Foreskin keratinocyte (primary cell): ENCODE measurements at places on chromosomes 13 and 19. TPM values are rescaled to one million over a fixed set of nuclear protein-coding genes. Genes with fewer than 3 reads are reported as not detected.

Gene PRSS57
- total RNA-seq, result not detected in 2 replicates

Gene ARHGAP45
- 4.5 and 5.5 TPM in 2 replicates for total RNA-seq

DNA sequence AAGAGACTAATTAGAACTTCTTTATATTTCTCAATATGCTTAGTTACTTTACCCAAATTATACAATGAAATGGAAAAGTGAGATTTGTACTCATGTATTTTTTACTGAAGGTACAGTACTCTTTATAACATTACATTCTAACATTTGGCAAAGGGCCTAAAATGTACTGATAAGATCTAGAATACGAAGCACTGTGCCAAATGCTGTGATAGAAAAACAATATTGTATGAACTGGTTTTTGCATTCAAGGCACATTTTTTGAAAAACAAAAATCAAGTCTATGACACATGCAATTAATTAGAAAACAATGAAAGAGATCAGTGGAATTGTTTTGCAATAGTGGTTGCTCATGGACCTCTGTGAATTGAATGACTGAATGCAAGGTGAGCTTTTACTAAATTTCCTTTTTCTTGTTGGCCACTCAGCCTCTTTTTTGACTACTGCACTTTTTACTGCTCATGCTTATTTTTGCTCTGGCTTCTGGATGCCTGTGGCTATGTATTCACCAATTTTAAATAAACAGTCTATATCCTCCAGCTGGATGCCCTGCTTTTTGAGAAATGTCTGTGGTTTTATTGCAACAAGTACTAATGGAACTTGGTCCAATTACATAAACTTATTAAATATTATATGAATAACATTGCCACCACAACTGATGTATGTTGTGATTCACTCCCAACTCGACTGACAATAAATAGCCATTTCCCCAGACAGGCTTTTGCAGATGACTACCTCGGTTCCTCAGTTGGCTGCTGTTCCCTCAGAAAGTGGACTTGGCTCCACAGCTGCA lies 41.4 kb upstream of the OBI1 start:
- DNase-seq, result peak; percentile 32

DNA sequence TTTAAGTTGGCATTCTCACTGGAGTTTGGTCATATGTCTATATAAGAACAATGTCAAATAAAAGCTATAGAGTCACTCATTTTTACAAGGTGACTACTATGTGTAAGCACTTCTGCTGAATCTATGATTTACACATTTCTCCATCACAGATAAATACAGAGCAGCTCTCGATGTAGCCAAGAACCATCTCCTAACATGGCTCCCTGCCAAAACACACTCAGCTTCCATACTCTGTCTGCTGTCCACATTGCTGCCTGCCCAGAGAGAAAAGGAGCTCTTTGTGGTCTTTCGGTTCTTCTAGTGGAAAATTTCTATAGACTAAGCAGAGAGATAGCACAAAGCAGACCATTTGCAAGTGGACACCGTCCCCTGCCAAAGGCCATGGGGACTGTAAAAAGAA lies 190.9 kb upstream of the KLF12 start:
- no peak for DNase-seq

GRCh38 chr19:6464070-6464873 lies at the start of gene CRB3:
Gene CRB3, plus strand, starts transcription at chr19:6464271. Its CDS starts 431 bp downstream, at chr19:6464702.
- peak; percentile 75 for DNase-seq

- DNase-seq, result no peak
Measured at GRCh38 chr19:18392926-18393325, 4.5 kb downstream of the LRRC25 start.

- no peak for DNase-seq
Measured at GRCh38 chr19:3975637-3976087, 4.8 kb upstream of the DAPK3 start.

DNA sequence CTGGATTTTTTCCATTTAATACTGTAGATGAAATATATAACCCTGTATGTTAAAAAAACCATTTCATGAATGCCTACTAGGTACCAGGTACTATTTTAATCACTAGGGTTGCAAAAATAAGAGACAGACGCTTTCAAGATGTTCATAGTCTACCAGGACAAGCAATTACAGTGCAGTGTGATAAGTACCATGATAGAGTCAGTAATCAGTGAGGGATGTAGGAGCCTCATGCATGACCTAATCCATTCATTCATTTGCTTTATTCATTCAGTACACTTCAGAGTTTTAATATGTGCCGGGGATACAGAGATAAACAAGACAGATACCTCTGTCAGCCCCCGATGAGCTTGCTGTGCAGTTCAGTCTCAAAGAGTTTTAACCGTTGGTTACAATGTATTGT lies 3.0 kb downstream of the WASF3 start:
- DNase-seq, result no peak

DNA sequence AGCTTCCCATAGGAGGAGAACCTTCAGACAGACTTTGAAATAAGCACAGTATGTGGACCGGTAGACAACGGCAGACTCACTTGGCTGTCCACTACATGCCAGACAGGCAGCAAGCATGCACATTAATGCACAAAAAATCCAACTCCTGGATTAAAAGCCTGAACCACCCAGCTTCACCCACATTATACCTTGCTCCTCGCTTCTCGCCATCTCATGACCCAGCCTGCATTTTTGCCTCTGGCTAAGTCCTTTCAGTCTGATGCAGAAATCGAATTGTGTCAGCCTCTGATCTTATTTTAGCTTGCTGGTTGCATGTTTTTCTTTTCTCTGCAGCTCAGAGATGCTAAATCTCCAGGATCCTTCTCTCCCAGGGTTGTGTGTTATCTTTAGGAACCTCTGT lies 358.7 kb downstream of the RFC3 start:
- no peak for DNase-seq

DNA sequence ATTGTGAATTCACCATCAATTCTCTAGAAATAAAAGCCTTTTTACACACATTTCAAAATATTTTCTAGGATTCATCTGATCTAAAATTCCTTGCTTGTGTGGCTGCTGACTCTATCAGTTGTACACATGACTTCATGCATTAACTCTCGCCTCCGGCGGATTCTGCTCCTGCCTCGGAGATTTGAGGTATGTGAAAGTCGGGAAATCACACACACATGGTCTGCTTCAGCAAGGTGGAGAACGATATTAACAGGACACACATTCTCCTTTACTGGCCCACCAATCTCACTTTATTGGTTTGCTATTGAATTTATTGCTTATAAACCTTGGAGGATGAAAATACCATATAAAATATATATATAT lies 855.7 kb downstream of the SLITRK5 start:
- DNase-seq, result no peak

Gene C19orf85
- not detected in 2 replicates for total RNA-seq

Gene TEX101
- total RNA-seq, result not detected in 2 replicates

Gene ALKBH7
- total RNA-seq, result 28.8 and 30.2 TPM in 2 replicates

DNA sequence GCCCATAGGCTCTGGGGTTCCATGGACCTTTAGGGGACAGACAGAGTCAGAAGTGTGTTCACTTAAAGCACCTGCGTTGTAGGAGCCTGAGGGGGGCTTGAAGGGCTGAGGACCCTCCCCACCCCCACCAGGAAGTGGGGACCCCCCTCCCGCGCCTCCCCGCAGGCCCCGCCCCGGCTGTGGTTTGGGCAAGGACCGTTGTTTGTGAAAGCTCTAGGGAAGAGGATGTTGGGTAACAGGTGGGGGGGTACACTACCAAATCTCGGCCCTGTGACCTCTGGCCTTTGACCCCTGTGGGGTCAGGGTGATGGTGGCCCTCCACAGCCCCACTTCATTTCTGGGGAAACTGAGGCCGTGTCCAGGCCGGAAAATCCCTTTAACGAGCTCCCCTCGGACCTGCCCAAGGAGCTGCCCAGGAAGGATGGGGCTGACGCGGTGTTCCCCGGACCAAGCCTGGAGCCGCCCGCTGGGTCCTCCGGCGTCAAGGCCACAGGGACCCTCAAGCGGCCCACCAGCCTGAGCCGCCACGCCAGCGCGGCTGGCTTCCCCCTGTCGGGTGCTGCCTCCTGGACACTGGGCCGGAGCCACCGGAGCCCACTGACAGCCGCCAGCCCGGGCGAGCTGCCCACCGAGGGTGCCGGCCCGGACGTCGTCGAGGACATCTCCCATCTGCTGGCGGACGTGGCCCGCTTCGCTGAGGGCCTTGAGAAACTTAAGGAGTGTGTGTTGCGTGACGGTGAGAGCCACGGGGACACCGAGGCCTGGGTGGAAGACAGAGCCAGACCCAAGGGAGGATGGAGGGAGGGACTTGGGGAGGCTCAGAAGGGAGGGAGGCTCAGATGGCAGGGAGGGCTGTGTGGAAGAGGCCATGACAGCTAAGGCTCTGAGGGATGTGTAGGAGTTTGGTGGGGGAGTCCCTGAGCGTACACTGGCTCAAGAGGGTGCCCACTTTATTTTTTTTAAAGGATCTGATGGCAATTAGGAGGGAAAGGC lies 1.3 kb downstream of the ARHGAP45 start:
- DNase-seq, result no peak

DNA sequence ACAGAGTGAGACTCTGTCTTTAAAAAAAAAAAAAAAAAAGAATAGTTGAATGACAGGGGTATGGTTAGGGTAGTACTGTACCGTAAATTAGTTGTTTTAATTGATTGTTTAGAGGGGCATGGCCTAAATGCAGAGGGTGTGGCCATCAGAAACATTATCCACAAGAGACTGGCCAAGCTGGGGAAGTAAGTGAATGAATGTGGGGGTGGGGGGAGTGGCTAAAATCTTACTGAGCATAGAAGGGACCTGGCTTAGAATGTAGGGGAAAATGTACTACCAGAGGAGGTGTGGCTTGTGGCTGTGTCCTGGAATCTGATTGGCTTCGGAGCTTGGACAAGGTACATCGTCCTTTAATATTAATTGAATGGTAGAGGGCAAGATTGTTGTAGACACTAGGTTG lies 3.8 kb downstream of the BCL2L12 start:
- DNase-seq, result no peak
